ENCODE measurements at places on chromosomes 6 and 20.

- no peak for DNase-seq
Observed at GRCh38 chr20:63496596-63497120, 2.2 kb downstream of the EEF1A2 start.

DNA sequence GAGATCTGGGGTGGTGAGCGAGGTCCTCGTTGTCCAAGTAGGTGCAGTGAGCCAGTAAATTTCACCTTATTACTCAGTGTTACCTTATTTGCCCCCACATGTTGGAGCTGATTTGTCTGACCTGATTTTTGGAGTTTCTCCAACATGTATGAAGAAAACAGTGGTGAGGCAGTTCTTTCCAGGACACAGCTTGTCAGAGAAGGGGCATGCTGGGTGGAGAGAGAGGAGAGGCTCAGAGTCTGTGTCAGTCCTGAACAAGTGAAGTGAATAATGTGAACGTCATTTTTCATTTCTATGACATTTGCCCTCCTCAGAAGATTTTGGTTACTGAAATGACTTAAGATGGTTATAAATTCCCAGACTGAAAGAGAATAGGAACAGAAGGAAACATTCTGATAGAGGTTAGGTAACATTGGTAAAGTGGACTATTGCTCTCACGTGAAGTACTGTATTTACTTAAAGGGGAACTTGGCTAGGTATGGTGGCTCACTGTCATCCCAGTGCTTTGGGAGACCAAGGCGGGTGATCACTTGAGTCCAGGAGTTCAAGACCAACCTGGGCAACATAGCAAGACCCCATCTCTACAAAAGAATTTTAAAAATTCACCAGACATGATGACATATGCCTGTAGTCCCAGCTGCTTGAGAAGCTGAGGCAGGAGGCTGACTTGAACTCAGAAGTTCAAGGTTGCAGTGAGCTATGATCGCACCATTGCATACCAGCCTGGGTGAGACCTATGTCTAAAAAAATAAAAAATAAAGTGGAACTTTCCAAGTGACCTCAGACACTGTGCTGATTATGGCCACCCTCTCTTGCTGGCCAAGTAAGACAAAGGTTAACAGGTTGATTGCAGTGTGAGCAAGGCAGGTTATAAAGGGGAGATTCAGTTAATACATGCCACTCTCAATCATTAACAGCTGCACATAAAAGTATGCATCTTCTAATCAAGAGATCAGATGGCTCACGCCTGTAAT lies 184.3 kb downstream of the EDN1 start:
- DNase-seq, result no peak

DNA sequence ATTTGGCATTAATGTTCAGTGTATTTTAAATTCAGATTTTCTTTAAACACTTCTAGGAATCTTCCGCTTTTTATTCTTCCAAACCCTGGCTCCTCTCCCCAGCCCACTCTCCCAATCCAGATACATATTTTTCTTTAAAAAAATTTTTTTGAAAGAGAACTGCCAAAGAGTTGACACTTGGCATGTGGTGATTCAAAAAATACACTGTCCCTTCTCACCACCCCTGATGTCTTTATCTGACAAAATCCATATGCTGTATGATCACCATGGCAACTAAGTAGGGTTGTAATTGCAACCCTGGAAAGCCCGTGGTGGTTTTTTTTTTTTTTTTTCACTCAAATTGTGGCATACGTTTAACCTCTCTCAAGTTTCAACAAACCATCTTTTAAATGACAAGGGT lies 355.8 kb upstream of the SASH1 start:
- no peak for DNase-seq

DNA sequence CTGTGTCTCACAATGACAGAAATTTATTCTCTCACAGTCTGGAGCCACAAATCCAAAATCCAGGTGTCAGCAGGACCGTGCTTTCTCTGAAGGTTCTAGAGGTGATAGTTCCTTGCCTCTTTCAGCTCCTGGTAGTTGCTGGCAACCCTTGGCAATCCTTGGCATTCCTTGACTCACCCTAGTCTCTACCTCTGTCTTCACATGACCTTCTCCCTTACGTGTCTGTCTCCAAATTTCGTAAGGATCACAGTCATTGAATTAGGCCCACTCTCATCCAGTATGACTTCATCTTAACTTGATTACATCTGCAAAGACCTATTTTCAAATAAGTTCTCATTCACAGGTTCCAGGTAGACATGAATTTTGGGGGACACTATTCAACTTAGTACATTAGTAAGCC lies 143.1 kb downstream of the CEP57L1 start:
- peak; percentile 39 for DNase-seq

DNA sequence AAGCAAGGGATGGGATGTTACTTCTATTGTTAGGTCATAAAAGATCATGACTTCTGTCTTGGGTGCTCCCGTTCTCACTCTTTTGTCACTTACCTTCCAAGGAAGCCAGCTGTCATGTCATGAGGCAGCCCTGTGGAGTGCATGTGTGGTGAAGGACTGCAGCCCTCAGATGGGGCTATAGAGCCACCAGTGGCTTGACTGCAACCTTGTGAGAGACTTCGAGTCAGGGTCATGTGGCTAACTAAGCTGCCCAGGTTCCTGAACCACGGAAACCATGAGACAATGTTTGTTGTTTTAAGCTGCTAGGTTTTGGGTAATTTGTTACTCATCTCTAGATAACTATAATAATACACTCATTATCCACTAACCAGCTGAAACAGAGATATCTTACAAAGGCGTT lies 477.1 kb downstream of the BTBD3 start:
- DNase-seq, result no peak
